Left lung (tissue), 14 donors: ENCODE measurements at places on chromosomes 1 and 21. TPM values are rescaled to one million over a fixed set of nuclear protein-coding genes. Genes with fewer than 3 reads are reported as not detected.

The CD160 gene
- polyA plus RNA-seq: 2.6 TPM

DNA sequence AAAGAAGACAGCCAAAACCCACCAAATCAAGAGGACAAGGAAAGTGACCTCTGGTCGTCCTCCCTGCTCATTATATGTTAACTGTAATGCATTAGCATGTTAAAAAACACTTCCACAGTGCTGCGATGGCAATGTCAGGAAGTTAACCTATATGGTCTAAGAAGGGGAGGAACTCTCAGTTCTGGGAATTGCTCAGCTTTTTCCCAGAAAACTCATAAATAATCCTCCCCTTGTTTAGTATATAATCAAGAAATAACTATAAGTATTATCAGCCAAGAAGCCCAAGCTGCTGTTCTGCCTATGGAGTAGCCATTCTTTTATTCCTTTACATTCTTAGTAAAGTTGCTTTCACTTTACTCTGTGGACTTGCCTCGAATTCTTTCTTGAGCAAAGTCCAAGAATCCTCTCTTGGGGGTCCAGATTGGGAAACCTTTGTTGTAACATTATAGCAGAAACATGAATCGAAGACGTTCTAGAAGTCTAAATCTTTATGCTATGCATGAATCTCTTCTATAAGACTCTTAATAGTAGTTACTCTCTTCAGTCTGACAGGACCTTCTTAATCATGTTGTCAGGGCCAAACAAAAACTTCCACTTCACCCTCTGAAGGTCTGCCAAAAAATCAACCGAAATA lies 110.0 kb upstream of the VANGL1 start:
- DNase-seq: peak; percentile 30

GRCh38 chr21:34055615-34056014 lies 17.8 kb upstream of the MRPS6 start:
- DNase-seq: no peak

GRCh38 chr1:233620065-233620464 lies 6.2 kb downstream of the KCNK1 start:
- DNase-seq: no peak

DNA sequence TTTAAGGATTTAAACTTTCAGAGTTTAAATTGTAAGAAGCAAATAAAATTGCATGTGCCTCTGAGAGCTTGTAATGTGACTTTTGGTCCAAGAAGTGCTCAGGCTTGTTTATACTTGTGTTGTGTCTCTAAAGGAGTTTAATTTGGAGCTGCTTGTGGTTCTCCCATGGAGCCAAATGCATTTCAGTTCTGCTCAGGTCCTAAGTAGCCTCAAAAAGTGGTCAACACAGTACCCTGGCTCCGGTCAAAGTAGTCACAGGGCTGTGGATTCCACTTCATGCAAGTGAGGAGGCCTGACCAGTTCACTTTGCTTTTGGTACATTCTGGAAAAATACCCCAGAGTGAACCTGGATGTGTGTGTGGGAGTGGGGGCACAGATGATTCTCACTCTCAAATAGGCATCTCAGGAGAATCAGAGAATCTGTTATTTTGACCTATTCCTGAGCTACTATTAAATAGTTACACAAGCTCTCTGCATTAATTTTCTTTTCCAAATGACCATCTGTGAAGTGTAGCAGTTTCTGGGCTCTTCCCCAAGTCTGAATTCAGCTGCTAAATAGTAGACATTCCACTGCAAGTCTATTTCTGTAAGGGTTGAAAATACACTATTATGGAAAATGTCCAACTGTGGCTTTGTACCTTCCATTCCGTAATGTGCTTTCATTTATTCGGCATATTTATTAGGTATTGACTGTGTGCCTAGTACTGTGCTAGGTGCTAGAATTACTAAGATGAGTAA lies 31.7 kb upstream of the AGO1 start:
- DNase-seq: peak; percentile 67

DNA sequence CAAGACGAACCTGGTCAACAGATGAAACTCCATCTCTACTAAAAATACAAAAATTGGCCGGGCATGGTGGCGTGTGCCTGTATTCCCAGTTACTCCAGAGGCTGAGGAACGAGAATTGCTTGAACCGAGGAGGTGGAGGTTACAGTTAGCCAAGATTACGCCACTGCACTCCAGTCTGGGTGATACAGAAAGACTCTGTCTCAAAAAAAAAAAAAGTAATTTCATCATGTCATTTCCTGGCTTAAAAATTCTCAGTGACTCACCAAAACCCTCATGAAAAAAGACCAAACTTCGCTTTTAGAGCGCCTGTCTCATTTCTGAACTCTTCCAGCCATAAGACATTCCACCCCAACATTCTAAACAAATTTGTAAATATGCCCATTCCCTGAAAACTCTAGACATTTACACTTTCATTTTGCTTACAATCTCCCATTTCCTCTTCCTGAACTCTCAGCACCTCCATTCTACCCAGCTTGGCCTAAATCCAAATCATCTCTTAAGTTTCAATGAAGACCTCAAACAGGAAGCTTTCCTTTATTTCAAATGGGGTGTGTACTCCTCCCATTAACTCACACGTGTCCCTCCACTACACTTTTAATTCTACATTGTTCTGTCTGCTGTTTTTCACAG lies 50.5 kb upstream of the PRRC2C start:
- peak; percentile 5 for DNase-seq

The OR2G6 gene
- polyA plus RNA-seq: not detected

The TSPAN2 gene
- polyA plus RNA-seq: 8.6 TPM

The SERPINC1 gene
- polyA plus RNA-seq: 0.43 TPM

The PLPP3 gene
- polyA plus RNA-seq: 108 TPM

- no peak for DNase-seq
Observed at GRCh38 chr1:68384321-68384813, 65.4 kb downstream of the RPE65 start.

The SLAMF8 gene
- polyA plus RNA-seq: 0.50 TPM

The SLAMF7 gene
- 0.79 TPM for polyA plus RNA-seq

DNA sequence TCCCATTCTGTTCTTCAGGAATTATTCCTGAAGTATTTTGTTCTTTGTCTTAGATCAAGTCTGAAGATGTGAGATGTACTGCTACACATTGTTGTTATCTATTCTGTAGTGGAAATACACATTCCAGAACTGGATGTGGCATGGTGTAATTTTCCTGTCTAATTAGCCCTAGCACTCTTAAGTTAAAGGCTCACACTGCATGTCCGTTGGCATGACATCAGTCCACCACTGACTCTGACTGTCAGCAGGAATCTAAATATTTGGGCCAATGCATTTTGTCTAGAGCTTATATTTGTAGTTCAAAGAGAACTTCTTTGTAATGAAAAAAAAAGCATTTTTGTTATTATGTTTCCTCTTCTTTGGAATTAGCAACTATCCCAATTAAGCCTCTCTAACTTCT lies 201.0 kb downstream of the S1PR1 start:
- no peak for DNase-seq

DNA sequence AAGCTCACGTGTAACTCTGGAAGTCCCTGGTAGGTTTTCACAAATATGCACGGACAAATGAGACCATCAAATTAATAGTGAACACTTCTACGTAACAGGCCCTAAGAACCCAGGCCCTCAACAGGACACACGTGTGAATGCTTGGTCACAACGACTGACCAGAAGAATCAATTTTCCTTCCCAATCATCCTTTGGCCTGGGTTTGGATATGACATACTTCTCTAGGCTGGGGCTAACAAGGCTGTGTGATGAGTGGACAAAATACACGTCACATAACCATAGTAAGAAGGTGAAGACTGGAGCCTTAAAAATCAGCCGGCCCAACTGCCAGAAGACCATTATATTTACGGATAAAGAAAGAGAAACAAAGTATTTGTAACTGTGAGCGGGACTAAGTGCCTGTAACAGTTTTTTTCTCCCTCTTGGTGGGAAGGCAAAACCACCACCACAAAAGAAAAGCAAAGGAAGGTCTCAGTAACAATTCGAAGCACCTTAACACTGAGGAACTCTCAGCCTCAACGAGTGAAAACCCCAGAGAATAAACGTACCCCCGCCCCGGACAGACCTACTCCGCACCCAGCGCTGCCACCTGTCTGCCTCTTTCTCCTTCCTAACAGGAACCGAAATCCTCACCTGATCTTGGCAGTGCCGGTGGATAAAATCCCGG lies 450 bp downstream of the SDE2 start:
- no peak for DNase-seq

The RGS4 gene
- polyA plus RNA-seq: 3.3 TPM

- peak; percentile 85 for DNase-seq
Observed at GRCh38 chr1:23544444-23545389, 13.7 kb upstream of the E2F2 start.

The DISP3 gene
- 0.52 TPM for polyA plus RNA-seq

The NBPF11 gene
- polyA plus RNA-seq: 38.4 TPM
